ENCODE measurements at places on chromosomes 4 and X. TPM values are rescaled to one million over a fixed set of nuclear protein-coding genes. Genes with fewer than 3 reads are reported as not detected.

ZDHHC15 gene
- total RNA-seq: 0.82 TPM

DNA sequence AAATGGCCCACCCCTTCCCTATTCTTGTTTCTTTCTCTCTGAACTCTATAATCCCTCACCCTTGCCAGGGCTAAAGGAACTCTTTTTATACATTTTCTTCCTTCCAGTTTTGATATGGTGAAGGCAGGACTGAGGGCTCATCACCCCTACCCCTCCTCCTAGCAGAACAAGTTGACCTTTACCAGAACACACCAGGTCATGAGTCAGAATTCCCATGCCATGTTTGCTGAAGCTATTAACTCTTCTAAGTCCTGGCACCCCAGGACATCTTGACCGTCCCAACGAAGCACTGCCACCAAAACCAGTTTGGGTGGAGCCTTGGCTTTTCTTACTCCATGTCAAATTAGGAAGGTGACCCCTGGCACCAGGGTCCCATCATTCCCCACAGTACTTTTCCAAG lies 57.5 kb upstream of the DYNLT3 start:
- H3K27me3 ChIP-seq: peaks cover 55% of the 10 kb centered on the region
- peak overlapping the region; percentile 41 for H3K4me3 ChIP-seq
- H3K4me1 ChIP-seq: peaks cover 5% of the 10 kb centered on the region
- no peak for DNase-seq

- H3K27ac ChIP-seq: no peak overlapping the region
- no peaks in the 10 kb centered on the region for H3K36me3 ChIP-seq
- no peak for DNase-seq
- no peak overlapping the region for H3K4me3 ChIP-seq
- H3K27me3 ChIP-seq: peaks cover 24% of the 10 kb centered on the region
- H3K4me1 ChIP-seq: peaks cover 10% of the 10 kb centered on the region
Measured at GRCh38 chrX:24231131-24231540, 81.6 kb downstream of the ZFX start.

- DNase-seq: no peak
- H3K27ac ChIP-seq: no peak overlapping the region
- no peaks in the 10 kb centered on the region for H3K27me3 ChIP-seq
- no peaks in the 10 kb centered on the region for H3K4me1 ChIP-seq
- no peaks in the 10 kb centered on the region for H3K36me3 ChIP-seq
Measured at GRCh38 chr4:180587379-180587778, 1655.8 kb upstream of the TENM3 start.

DNA sequence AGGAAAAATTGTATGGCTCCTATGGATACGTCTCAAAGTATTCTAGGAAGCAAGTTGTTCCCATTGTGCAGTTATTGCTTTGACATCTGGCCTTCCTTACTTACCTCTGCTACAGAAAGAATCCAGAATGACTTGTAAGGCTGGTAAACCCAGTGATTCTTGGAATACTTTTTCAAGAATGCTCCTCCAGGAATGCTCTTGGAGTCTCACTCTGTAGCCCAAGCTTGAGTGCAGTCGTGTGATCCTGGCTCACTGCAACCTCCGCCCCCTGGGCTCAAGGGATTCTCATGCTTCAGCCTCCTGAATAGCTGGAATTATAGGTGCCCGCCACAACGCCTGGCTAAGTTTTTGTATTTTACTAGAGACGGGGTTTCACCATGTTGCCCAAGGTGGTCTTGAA lies 38.1 kb downstream of the GAB1 start:
- no peaks in the 10 kb centered on the region for H3K27me3 ChIP-seq
- H3K4me3 ChIP-seq: no peak overlapping the region
- H3K36me3 ChIP-seq: peaks cover 3% of the 10 kb centered on the region
- no peak overlapping the region for H3K27ac ChIP-seq
- H3K4me1 ChIP-seq: no peaks in the 10 kb centered on the region

FGG gene
- total RNA-seq: not detected

DNA sequence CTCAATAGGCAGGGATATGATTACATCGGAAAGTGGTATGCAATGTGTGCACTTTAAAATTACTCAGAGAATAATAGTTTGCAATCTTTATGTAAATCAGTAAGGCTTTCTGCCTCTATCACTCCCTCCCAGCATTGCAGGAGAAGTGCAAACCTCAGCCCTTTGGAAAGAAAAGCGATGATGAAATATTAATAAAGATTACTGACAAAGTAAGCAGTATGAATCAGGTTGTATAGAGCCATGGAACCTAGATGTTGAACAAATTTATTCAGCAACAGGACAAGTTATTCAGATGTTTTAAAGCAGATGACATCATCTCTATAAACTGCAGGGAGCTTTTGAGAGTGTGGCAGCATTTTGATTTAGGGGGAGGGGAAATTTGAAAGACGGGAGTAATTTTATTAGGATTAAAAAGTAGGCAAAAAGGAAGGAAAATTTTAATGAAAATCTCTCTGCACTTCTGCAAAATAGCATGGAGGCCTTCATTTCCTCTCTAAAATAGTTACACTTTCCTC lies 631.7 kb upstream of the GRIA3 start:
- no peaks in the 10 kb centered on the region for H3K36me3 ChIP-seq
- H3K27ac ChIP-seq: no peak overlapping the region
- H3K4me1 ChIP-seq: no peaks in the 10 kb centered on the region
- H3K27me3 ChIP-seq: no peaks in the 10 kb centered on the region

- no peaks in the 10 kb centered on the region for H3K4me1 ChIP-seq
- no peaks in the 10 kb centered on the region for H3K36me3 ChIP-seq
- H3K27me3 ChIP-seq: no peaks in the 10 kb centered on the region
- H3K4me3 ChIP-seq: no peak overlapping the region
Measured at GRCh38 chr4:141009931-141010330, 123.3 kb downstream of the RNF150 start.

RAB9B gene
- total RNA-seq: 0.88 TPM

DNA sequence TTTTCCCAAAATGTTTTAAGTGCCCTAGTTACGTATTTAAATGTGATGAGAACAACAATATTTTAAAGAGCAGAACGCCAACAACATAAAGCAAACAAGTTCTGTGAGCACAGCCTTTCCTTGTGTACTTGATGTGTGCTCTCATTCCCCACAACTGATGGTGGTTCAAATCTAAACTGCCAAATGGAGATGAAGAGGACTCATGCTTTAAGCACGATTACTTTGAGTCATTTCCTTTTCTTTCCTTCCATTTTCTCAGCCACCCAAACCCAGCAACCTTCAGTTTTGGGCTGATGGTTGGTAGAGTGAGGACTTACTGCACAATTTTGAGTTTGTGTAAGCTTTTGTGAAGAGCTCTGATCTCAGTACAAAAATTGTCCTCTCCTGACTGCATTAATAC lies 1.7 kb downstream of the NSD2 start:
- peaks cover 9% of the 10 kb centered on the region for H3K36me3 ChIP-seq
- peak overlapping the region; percentile 98 for H3K4me3 ChIP-seq
- H3K27ac ChIP-seq: peak overlapping the region; percentile 92

USP53 gene
- total RNA-seq: 12.6 TPM

- DNase-seq: no peak
- H3K36me3 ChIP-seq: peaks cover 1% of the 10 kb centered on the region
- no peak overlapping the region for H3K27ac ChIP-seq
- H3K4me1 ChIP-seq: peaks cover 10% of the 10 kb centered on the region
- no peaks in the 10 kb centered on the region for H3K27me3 ChIP-seq
Measured at GRCh38 chr4:139025841-139026240, 10.3 kb downstream of the NOCT start.
